ENCODE measurements at places on chromosomes 3 and 15.

GRCh38 chr3:134065252-134066157, 35.8 kb upstream of the SLCO2A1 start:
- DNase-seq, result no peak

DNA sequence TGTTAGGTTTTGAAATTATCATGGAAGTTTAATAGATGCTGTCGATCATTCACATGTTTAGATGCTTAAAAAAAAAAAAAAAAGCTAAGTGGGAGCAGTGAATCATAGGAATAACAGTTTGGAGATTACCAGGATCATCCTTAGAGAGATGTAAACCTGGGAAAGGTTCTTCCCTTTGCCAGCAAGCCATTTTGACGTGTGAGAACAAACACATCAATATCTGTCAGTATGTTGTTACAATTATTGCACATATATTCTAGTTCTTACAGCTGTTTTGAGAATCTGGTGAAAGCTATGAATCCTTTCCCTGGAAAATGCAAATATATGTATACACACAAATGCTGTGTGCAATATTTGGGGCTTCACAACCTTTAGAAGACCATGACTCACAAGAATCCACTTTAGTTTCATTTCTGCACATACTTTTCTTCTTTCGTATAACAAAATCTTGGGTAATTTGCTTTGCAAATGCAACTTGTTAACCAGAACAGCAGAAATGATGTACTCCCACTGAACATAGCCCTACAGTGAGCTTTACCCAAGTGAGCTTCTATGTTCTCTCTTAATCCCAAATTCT, 12.0 kb downstream of the NFKBIZ start:
- no peak for DNase-seq

DNA sequence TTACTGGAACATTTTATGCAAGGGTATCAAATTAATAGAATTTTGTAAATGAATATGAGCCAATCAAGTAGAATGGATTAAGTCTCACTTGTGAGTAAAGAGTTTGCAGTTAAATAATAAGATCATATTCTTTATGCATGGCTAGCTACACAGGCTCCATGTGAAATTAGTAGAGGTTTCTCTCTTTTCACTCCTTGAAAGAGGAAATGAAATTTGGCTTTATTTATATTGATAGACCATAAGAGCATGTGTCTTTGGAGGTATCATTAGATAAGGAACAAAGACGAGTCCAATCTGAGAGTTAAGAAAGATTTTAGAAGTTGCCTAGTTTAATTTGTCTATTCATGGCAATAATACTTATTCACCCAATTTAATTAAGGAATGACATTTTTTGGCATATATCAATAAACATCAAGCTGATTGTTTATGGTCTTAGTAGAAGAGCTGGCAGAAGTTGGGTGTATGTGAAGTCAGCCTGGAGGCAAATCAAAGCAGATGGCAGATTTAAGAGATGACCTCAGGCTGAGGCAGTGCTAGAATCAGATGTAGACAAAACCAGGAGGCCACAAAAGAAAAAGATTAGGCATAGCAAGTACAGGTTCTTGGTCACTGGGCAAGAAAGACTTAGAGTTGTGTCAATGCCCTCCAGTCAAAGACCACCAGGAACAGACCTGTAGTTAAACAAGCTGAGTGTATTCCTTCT, 406.5 kb upstream of the ARHGEF26 start:
- no peak for DNase-seq

DNA sequence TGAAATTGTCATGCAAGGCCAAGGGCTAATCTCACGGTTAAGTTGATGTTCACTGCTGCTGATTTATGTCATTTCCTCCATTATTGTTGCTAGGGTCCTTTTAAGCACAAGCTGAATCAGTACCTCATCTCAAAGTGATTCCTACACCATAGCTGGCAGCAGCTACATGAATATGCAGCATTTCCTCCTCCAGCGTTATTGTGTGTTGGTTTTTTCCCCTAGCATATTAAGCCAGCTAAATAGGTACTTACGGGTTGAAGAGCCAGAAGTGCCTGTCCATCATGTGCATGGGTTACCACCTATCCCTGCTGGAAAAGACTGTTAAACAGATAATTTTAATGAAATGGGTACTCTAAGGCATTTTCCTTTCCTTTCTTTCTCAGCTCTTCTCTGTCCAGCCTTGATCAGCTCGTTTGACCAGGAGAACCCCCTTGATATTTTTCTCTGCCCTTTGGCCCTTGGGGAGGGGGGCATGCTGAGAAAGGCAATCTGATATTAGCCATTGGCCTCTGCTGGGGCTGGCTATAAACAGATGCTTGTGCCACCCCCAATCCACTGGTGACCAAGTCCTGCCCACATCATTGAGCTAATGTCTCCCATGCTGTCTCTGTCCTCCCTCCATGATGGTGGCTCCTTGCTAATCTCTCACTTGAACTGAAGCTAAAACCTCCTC, 115.6 kb upstream of the PLXNA1 start:
- no peak for DNase-seq

- no peak for DNase-seq
Measured at GRCh38 chr3:185029086-185029485, 123.8 kb downstream of the C3orf70 start.

DNA sequence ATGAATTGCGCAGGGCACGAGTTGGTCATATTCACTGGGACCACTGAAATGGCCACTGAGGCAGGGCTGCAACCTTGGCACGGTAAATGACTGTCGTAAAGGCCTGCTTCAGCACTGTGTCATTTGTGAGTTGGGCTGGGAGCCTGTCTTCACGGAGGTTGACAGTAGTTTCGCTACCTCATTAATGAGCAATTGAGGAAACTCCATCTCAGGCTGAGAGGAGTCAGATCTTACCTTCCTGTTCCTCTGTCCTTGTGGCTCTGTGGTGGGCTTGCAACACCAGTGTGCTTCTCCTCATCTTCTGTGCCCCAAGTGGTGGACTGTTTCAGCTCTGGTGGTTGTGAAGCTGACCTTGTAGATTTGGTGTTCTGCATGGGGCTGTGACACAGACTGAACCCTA, 80.1 kb upstream of the EIF1B start:
- DNase-seq, result no peak

GRCh38 chr3:123751433-123751832, 132.7 kb downstream of the MYLK start:
- DNase-seq, result no peak

DNA sequence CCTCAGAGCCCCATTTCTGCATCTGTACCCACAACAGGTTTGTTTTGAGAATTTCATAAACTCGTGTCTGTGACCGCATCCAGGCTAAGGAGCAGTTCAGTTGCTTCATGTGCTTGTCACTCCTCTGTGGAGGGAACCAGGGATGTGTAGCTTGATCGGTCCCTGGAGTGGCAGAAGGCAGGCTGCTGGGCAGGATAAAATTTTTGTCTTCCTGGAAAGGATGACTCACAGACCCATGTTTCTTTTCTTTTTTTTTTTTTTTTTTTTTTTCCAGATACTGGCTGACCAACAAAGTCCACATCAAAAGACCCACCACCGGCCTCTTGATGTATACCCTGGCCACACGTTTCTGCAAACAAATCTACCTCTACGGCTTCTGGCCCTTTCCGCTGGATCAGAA, 70.1 kb downstream of the ST8SIA2 start:
- no peak for DNase-seq

DNA sequence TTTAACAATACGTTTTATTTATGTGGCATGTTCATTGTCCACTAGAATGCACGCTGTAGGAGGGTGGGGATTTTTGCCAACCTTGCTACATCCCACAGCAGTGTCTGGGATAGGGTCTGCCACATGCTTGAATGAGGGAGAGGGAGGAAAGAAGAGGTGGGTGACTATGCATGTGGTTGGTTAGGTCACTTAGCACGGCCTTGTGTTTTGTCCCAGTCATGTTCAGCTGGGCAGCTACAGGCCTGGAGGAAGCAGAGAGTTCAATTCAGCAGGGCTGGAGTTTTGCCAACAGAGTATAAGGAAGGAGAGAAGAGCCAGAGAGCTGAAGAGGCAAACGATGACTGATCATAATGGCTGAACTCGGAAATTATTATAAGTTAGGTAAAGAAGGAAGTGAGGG, 268.4 kb upstream of the NSMCE3 start:
- DNase-seq, result no peak
